ENCODE measurements at places on chromosomes 3 and 15.

GRCh38 chr15:83123529-83123928, 16.1 kb downstream of the TM6SF1 start:
- DNase-seq: no peak

GRCh38 chr3:45816544-45816943, 20.2 kb upstream of the SLC6A20 start:
- DNase-seq: no peak

DNA sequence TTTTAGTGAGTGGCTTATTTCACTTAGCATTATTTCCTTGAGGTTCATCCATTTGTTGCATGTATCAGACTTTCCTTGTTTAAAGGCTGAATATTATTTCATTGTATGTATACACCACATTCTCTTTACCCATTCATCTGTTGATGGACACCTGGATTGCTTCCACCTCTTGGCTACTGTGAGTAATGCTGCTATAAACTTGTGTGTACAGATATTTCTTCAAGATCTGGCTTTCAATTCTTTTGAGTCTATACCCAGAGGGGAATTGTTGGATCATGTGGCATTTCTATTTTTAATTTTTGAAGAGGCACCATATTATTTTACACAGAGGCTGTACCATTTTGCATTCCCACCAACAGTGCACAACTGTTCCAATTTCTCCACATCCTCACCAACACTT, 313.5 kb downstream of the RPLP1 start:
- no peak for DNase-seq

- no peak for DNase-seq
Observed at GRCh38 chr3:50570508-50571279, 1.4 kb downstream of the HEMK1 start.

GRCh38 chr3:120095979-120096426, 1.8 kb upstream of the GSK3B start:
- no peak for DNase-seq

DNA sequence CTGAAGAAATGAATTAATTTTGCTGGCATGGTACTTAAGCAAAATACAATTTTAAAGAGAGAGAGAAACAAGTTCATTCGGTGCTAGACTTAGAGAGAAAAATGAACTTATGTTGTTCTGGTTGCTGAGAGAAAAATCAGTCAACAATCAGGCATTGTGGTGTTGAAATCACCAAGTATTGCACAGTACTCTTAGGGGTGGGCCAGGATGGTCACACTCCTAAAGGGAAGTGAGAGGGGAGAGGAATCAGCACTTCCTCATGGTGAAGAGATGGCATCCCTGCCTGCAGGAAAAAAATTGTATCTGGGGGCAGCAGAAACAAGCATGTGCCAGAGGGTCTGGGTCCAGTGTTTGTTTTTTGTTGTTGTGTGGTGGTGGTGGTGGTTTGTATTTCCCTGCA, 7.0 kb upstream of the DMXL2 start:
- no peak for DNase-seq

DNA sequence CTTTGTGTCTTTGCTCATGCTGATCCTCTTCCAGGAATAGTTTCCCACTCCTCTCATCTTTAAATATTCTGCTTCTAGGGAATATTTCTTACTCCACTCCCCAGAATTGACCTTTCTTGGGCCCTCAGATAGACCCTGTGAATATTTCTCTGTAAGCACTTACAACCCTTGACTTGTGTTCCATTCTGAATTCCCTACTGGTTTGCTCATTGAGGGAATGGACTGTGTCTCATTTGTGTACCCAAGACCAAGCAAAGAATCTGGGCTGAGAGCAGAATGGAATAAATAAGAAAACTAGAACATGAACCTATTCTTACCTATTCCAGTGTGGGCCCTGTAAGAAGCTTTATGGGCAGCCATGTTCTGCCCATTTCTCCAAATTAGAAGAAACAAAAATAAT, 72.7 kb upstream of the TSPAN3 start:
- no peak for DNase-seq

DNA sequence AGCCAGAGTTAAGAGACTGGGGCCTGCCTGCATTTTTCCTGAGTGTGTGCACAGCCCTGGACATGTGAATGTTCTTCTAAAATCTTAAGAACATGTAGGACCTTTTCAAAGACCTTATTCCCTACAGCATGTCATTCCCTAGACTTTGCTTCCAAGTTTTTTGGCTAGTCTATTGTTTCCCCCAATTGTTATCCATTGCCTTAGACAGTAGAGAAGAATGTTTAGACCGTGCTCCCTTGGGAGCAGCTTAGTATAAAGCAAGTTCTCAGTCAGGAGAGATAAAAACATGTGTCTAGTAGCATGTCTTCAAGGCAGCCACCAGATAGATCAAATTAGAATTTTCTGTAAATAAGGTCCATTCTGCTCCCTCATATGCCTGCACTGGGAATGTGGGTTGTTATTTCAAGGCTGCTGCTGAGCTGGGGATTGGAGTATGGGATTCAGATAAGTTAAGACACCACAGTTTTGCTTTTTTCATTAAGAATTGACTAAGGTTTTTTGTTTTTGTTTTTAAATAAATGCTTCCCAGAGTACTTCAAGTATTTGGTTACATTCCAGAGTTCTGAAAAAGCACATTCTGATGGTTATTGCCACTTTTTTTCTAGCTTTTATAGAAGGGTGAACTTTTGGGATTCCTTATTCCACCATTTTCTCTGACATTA, 246.7 kb downstream of the RORA start:
- DNase-seq: no peak

DNA sequence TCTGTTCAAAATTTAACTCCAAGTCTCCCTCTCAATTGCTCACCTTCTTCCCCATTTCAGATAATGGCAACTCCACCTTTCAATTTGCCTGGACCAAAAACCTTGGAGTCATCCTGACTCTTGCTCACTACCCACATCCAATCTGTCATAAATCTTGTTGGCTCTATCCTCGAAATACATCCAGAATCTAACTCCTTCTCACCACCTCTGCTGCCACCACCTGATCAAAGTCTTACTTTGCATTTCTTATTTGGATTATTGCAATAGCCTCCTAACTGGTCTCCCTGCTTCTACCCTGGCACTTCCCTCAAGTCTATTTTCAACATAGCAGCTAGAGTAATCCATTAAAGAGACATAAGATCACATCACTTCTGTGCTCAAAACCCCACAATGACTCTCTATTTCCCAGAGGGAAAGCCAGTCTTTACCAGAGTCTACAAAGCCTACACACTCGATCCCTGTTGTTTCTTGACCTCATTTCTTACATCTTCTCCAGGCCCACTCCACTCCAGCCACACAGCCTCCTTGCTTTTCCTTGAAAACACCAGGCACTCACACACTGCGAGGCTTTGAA, 86.6 kb downstream of the GPR156 start:
- DNase-seq: no peak
